ENCODE measurements at places on chromosomes 2 and 18.

- DNase-seq, result no peak
Observed at GRCh38 chr18:7605705-7606104, 38.6 kb downstream of the PTPRM start.

DNA sequence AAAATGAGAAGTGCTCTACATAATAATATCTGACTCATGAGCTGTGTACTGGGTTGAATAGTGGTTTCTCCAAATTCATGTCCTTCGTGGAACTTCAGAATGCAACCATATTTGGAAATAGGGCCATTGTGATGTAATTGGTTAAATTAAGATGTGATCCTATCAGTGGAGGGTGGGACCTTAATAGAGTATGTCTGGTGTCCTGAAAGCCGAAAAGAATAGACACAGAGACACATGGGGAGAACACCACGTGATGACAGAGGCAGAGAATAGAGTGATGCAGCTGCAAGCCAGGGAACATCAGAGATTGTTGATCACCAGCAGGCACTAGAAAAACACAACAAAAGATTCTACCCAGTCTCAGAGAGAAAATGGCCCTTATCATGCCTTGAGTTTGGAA is 310.1 kb downstream of the EXOC6B start:
- no peak for DNase-seq

GRCh38 chr2:98772536-98772935 is 41.6 kb upstream of the MGAT4A start:
- no peak for DNase-seq

DNA sequence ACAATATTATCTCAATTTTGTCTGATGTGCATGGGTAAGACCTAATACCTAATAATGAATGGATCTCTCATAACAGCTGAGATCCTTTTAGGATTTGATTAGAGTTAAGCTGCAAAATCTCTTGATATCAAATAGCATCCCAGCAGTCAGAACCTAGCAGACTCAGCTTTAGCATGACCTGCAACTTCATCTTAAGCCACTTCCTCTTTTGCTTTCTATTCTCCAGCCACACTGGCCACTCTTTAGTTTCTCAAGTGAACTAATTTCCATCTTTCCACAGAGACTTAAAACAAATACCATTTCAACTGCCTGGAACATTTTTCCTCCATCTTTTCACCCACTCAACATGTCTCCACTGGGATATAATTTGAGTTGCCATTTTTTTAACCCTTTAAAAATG is 1251.6 kb upstream of the ZEB2 start:
- DNase-seq, result no peak

DNA sequence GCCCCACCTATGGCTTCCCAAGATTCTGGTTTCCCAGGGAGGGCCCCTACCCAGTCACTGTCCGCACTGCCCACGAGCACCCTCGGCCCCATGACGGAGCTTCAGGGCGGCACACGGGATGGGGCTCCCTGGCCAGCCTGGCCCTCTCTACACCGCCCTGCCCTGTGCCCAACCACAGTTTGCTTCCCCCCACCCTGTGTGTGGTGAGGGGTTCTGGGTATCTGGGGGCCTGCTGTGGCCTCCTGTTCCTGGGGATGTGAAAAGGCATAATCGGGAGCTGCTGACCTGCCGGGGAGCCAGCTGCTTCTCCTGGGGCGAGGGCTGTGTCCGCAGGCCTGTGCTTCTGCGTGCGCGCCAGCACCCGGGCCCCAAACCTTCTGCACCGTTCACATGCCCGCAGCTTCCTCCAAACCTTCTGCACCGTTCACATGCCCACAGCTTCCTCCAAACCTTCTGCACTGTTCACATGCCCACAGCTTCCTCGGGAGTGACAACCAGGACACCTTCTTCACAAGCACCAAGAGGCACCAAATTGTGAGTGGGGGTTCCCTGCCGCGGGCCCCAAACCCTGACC is 12.4 kb downstream of the ANO7 start:
- DNase-seq, result no peak

DNA sequence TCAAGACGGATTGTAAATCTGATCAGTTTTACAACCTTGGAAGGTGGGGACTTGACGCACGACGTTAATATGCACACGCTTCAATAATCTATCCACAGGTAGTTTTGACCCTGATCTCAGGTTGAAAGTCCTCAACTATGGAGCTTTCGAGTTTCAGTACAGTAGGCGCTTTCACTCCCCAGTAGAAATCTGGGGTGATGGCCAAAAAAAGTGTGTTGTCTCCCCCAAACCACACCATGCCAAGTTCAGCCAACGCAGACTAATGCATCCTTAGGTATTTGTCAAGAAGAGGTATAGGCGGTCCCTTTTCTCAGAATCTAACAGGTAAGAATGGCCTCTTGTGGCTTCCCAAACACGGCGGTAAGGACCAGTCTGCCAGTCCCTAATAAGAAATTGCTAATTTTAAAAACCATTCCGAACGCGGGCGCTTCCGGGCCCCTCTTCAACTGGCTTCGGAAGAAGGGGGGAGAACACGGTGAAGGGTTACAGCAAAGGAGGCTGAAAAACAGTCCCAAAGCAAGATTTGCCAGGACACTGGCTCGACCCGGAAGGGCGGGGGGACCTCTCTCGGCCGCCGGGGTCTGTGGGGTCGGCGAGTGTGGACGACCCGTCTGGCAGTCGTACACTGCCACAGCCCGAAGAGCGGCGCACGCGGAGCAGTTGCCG is 659 bp downstream of the FAM210A start:
- peak; percentile 30 for DNase-seq

GRCh38 chr18:6484659-6485058 is 69.9 kb upstream of the L3MBTL4 start:
- no peak for DNase-seq

GRCh38 chr18:60060578-60060977 is 160.8 kb downstream of the PMAIP1 start:
- no peak for DNase-seq

GRCh38 chr2:168130346-168130745 is 117.0 kb downstream of the STK39 start:
- DNase-seq, result no peak

- no peak for DNase-seq
Observed at GRCh38 chr2:23478087-23478932, 93.3 kb downstream of the KLHL29 start.

DNA sequence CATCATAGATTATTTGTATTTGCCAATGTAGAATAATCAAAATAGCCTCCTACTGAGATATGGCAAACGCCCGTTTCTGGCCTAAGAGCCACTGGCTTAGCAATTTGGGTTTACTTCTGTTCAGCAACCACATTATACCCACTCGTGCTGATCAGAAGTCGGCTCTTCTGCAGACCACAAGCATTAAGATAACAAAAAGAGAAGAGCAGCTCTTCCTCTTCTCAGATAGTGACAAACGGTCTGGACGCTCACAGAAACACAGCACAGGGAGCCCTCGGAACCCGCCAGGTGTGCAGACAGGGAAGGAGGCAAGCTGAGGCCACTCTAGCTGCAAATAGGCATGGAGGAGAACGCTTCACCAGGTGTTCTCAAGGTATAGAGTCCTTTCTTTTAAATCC is 164.0 kb downstream of the HDAC4 start:
- DNase-seq, result no peak

GRCh38 chr2:37342591-37343220 is 1.7 kb upstream of the QPCT start:
- no peak for DNase-seq

DNA sequence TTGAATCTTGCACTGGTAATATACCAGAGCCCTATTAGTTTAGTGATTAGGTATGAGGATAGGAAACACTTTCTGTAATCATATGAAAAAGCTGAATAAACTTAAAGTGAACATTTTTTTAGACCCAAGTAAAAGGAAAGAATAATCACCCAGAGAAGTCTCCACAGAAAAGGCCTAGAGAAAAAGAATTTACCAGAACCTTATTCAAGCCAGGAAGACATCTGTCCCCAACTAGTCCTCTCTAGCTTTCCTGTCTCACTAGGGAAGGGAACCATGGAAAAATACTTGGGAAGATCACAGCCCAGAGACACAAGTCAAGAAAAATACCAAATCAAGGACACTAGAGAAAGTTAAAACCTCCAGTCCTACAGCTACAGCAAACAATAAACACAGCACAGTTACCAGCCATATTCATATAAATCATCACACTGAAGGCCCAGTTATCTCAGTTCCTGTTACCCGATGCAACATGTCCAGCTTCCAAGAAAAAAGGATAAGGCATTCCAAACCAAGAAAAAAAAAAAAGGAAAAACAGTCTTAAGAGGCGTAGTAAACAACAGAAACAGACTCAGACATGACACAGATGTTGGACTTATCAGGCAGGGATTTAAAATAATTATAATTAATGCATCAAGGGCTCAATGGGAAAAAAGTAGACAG is 461.5 kb downstream of the IRS1 start:
- no peak for DNase-seq

All from stimulated activated CD4-positive, alpha-beta T cell treated with anti-CD3 and anti-CD28 coated beads, Interleukin-2, amount 100 ng/mL, for 24 hours (primary cell).